Esophagus squamous epithelium (tissue), 5 donors: ENCODE measurements at places on chromosomes 5 and 9.

GRCh38 chr5:151679421-151680155 lies 7.1 kb downstream of the SPARC start:
- no peak for DNase-seq

- no peak for DNase-seq
These were observed 243.6 kb upstream of the TBCA start for GRCh38 chr5:78019744-78020143.

DNA sequence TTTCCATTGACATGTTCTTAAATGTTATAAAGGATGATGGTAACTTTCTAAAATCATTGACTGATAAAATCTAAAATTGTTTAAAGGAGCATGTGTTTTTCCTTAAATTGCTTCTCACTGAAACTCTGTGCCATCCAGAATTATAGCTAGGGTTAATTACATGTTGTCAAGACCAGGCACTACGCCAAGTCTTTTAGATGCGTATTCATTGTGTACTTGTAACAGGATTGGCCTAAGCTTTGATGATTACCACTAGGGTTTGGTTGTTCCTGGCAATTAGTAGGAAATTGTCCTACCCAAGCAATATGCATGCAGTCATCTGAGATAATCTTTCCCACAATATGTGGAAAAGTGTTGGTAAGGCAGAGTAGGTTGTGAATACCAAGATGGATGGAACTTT lies 43.8 kb downstream of the PRKACG start:
- DNase-seq = no peak

- no peak for DNase-seq
These were observed 373.3 kb upstream of the KLF4 start for GRCh38 chr9:107862881-107863280.

- DNase-seq = no peak
These were observed 44.9 kb upstream of the CDH18 start for GRCh38 chr5:20032896-20033295.

- DNase-seq = no peak
These were observed 136.5 kb downstream of the KIF4B start for GRCh38 chr5:155150012-155150411.

DNA sequence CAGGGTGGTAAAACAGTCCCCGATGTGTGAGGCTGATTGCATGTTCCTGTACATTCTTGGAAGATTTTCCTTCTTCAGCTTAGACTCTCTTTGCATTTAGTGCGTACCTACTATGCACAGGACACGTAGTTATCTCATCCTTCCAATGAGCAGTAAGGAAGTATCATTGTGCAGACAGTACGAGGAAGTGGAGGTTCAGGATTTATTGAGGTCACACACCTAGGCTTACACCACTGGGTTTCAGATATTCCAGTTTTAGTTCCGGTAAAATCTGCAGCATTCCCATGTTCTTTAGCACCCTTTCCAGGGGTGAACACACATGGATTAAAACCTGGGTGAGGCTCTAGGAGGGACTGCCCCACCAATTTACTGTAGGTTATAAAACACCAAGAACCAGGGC lies 238.7 kb downstream of the ZSWIM6 start:
- DNase-seq = no peak

GRCh38 chr9:137477778-137478612 lies 18.9 kb upstream of the NSMF start:
- DNase-seq = no peak

GRCh38 chr5:179734536-179735164 lies 2.0 kb downstream of the MAML1 start:
- no peak for DNase-seq

DNA sequence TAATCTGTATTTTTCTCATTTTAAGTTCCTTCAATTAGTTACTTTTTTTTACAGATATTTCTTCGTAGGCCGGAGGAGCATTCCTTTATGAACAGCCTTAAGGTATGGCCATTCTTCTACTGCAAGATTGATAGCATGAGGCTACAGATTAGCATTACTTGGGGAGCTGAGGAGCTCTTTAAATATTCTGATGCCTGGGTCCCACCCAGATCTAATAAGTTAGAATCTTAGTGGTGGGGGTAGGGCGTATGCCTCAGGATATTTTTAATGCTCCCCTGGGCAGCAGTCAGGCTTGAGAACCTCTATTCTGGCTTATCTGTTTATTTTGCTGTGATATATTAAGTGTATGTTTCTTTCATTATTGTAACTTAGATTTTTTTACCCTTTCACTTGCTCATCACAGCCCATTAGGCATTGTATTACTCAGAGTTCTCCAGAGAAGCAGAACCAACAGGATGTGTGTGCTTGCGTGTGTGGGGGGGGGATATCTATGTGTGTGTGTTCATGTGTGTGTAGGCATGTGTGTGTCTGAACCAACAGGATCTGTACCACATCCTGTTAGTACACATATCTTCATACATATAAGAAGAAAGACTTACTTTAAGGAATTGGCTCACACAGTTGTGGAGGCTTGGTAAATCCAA lies 91.8 kb upstream of the MTAP start:
- DNase-seq = no peak

GRCh38 chr5:171989276-171989675 lies 17.2 kb downstream of the FBXW11 start:
- no peak for DNase-seq

DNA sequence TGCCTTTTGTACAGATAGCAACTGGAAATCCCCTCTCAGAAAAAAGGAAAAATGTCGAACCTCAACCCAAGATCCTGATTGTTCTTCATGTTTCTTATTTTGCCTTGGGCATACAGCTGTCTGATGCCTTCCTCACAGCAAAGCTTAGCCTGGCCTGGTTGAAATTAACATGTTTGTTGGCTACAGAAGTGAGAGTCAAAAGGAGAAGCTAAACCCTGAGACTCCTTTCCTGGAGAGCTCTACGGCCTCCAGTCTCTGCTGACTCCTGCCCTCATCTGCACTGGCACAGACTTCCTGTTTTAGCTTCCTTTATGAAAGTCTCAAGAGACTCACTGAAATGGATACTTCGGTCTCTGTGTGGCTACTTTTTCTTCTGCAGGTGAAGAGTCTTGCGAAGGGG lies 186.7 kb downstream of the PARP8 start:
- DNase-seq = no peak

GRCh38 chr5:39505791-39506190 lies 81.0 kb upstream of the DAB2 start:
- no peak for DNase-seq

DNA sequence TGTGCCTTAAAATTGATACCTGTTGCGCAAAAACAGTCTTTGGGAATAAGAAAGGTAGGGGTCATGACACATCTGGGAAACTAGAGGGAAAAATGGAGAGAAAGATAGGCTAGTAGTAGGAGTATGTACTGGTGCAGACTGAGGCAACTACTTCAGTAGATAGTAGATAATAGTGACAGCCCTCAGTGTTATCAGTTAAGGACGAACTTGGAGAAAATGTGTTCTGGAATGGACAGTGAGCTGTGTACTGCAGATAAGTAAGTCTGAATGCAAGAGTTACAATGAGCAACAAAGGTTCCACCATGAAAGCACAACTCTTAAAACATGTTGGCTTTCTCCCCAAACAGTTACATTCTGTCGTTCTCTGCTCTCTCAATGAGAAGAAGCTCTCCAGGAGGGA lies 6.5 kb upstream of the INSL6 start:
- no peak for DNase-seq

GRCh38 chr5:36929438-36929837 lies 52.9 kb downstream of the NIPBL start:
- DNase-seq = no peak

DNA sequence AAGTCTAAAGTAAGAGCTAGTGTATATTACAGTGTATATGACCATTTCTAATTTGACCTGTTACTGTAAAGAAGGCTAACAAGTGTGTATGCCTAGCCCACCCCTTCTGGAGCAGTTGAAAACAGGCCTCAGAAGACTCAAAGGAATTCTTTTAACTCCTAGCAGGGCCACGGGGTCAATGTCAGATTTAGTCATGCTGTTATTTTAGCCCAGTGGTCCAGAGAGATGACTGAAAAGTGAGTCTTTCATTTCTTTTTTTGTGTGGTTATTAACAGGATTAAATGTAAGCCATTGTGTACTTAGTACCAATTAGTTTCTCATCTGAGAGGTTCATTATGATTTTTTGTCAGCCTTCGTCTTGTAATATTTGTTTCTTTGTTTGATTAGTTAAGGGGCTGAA lies 24.4 kb downstream of the ZCCHC7 start:
- no peak for DNase-seq

GRCh38 chr5:37767961-37768360 lies 71.9 kb downstream of the GDNF start:
- DNase-seq = no peak

GRCh38 chr5:108046955-108047670 lies 334.8 kb downstream of the FBXL17 start:
- no peak for DNase-seq

DNA sequence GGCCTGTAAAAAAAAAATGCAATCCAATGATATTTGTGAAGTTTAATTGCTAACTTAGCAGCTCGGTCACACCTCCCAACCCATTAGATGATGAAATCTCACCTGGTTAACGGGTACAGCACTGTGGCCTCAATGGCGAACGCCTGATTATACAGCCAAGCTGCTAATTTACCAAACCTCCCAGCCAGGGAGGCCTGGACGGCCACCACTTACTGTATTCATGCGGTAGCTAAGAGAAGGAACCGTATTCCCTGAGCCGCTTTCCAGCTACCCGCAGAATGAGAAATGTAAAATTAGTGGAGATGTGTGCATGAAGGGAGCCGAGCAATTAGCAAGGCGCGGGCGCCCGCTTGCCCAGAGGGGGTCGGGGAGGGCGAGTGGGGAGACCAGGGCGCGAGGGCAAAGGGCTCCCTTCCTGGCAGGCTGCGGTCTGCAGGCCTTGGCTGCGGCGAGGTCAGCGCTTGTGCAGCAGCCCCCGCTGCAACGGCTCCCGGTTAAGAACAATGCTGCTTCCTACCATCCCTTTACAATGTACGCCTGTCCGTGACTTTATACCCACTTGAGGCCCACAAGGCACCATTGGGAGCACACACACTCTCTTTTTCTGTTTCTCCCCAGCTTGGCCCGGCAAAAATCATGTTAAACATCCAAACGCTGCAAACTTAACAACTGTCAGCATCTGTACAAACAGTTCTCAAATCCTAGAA lies 70.4 kb upstream of the TBCA start:
- DNase-seq = no peak

- DNase-seq = no peak
These were observed 163.3 kb upstream of the IER5L start for GRCh38 chr9:129341171-129341986.

DNA sequence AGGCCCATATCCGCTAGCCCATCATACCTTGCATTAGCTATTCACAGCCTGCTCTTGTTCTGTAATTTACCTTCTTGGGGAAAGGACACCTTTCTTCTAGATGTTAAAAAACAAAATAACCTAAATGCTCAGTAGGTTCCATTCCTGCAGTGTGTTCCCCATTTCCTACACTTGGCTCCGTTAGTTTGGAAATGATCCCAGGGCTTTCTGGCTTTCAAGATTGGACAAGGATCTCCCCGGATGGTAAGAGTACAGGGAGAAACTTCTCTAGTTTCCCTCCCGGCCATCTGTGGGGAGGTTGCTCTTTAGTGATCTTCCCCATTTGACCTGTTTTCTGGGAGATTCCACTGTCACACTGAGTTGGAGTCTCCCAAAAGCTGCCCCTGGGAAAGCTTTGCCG lies 27.3 kb upstream of the STC2 start:
- no peak for DNase-seq

DNA sequence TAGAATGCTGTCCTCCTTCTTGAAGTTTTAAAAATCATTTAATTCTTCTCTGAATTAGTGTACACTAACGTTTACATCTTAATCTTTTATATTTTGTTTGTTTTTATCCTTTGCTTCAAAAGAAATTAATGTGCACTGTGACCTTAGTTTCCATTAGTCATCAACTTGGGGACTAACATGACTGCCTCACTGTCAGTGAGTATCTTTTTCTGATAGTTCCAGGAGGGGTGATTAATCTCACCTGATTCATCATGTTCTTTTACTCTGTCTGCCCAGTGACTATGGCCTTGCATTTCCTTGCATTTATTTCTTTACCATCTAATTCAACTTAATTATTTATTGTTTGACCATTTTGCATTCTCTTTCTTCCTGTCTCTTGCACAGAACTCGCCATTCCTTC lies 33.4 kb upstream of the NR3C1 start:
- no peak for DNase-seq

DNA sequence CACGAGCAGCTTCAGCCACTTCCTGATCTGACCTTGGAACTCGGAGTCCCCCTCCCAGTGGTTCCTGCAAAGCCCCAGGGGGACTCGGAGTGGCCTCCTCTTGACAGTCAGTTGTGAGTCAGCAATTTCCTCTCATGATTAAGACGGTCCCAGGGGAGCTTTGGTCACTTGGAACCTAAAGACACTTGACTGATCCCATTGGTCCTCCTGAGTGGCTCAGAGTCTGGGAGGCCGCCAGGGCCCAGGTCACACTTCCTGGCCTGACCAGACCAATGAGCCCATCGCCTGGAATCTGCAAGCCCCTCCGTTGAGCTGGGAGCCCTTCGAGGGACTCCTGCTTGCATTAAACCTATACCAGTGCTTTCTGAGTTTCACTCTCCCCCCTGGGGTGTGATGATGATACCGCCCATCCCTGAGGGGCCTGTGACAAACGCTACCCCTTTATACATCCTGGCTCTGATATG lies 29.1 kb downstream of the TSPAN17 start:
- DNase-seq = no peak

DNA sequence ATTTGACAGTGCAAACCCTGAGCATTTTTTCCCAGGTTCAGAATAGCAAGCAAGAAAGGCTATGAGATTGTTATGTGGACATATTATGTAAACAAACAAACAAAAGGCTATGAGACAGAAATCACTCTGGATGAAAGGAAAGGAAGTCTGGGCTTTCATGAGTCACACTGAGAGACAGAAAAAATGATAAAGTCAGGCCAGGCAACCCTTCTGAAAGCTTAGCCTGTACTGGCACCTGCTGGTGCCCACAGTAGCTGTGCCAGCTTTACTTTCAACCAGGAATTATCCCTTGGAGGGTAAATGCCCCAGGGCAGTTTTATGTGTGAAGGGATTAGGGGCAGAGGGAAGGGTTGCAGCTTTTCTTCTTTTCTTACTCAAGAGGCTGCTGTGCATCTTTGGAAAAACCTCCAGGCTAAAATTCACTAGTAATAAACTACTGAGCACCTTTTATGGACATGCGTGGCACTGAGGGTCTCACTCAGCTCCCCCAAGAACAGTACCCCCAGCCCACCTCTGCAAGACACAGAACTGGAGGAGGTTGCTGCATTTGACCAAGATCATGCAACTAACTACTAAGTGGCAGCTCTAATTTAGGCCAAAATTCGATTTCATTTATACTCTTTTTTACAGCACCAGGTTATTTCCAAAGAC lies 41.7 kb downstream of the ACTL7B start:
- no peak for DNase-seq

DNA sequence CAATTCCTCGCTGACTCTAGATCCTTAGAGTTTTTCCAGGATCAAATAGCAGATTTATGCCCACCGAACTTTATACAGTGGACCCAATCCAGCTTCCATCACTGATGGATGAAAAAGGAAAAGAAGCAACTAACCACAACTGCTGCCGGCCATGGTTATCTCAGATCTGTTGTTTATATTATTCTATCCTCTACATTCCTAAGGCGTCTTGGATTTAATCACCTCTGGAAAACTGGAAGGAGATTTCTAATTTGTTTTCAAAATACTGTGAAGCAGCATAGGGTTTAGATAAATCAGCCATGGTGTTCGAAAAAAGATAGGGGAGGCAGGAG lies 663 bp upstream of the ZNF366 start:
- DNase-seq = no peak
